ENCODE measurements at places on chromosomes 5 and 9.

- peaks cover 10% of the 10 kb centered on the region for H3K4me1 ChIP-seq
- DNase-seq, result no peak
- H3K27ac ChIP-seq, result no peak overlapping the region
- H3K36me3 ChIP-seq, result no peaks in the 10 kb centered on the region
These were observed 17.7 kb downstream of the GNAQ start for GRCh38 chr9:78013934-78014333.

DNA sequence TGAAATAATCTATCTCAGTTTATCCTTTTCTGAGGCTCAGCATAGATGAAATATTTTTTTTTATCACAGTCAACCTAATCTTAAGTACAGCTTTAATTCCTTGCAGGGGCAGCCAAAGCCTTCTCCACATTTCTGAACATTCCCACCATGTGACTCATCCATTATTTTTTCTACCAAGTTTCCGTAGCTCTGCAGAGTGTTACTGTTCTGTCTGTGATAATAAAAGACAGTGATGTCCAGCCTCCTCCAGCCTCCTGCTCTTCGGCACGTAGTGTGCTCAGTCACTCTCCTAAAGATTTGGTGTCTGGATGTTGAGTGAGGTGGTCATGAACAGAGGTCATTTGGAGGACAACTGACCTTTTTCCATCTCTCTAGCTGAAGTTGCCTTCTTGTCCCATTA, 338.1 kb upstream of the ADAMTS16 start:
- H3K27ac ChIP-seq, result no peak overlapping the region
- H3K4me1 ChIP-seq, result no peaks in the 10 kb centered on the region
- H3K4me3 ChIP-seq, result no peak overlapping the region
- no peak for DNase-seq

DNA sequence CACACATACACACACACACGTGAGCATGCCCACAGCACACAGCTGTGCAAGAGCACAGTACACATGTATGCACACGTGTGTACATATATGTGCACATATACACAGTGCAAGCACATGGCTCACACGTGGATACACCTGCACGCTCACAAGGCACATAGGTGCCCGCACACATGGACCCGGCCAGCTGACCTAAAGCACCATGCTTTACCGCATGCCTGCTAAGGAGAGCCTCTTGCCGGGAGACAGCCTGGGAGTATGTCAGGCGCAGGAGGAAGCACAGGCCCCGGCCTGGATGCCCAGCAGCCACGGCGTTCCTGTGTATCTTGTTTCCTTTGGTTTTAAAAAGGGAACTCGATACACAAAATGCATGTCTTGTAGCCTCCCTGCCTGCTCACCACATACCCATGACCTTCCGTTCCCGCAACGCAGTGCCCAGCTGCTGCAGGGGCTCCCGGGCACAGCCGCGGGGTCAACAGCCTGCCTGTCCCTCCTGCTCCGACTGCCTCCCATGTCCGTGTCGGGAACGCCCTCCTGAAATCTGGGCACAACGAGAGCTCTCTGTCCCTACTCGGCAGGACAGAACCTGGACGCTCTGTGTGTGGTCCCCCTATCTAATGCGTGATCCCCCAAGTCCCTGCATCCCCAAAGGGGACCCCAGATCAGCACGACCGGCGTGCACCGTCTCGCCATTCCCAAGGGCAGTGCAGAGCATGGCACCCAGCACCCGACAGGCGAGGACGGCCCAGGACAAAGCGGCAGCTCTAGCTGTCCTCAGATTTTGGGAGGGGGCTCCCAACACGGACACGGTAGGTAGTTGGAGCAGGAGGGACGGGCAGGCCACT, 3.6 kb downstream of the SLC12A7 start:
- no peaks in the 10 kb centered on the region for H3K4me1 ChIP-seq
- no peak overlapping the region for H3K4me3 ChIP-seq
- H3K27me3 ChIP-seq, result no peaks in the 10 kb centered on the region
- H3K36me3 ChIP-seq, result no peaks in the 10 kb centered on the region

DNA sequence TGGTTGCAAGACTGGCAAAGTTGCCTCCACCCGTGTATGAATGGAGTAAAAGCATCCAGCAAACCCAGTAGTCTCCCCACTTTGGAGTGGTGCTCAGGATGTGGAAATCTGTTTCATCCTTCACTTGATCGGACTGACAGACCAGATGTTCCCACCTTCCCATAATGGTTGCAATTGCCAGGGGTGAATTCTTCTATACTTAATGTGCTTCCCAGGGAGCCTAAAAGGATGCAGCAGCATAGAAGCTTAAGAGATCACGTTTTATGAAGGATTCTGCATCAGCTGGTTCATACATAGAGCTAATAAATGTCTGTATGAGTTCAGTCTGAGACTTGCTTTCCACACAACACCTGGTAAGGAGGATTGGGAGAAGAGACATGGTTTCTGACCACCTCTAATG, 198.8 kb upstream of the S1PR3 start:
- peaks cover 2% of the 10 kb centered on the region for H3K4me1 ChIP-seq
- no peak for DNase-seq

DNA sequence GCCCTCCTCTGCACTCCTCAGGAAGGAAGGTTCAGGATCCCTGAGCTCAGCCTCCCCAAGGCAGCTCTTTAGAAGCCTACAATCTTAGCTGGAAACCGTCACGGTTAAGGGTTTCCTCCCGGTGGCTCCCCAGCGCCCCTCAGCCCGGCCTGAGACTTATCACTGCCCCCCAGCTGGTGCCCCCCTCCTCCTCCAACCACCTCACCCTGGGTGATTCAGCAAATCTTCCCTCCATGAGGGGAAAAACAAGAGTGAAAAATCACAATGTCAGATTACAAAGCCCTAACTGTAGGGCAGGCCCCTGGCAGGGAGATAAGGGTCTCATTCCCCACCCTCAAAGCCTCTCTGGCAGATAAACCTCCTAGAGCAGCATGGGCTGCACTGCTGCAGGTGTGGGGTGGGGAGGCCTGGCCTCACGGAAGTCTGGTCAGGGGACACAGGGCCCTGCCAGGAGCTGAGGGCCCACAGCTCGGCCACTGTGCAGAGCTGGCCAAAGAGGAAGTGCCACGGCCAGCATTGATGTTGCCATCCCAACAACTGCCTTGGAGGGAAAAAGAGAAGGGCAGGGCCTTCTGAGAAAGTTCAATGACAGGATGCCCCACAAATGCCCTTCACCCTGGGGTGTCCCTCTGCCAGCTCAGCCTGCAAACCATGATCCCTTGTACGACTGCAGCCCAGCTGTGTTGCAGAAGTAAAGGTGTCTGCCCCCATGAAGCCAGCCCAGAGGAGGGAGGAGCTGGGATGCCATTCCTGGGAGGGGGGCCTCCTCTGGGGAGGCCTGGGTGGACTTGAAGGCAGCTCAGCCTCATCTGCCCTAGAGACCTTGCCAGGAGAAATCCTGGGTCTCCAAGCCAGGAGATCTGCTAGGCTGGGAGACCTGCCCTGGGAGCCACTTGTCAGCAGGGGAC, 25.9 kb downstream of the GFI1B start:
- H3K4me1 ChIP-seq, result no peaks in the 10 kb centered on the region
- H3K4me3 ChIP-seq, result no peak overlapping the region
- DNase-seq, result no peak
- no peak overlapping the region for H3K27ac ChIP-seq
- H3K27me3 ChIP-seq, result no peaks in the 10 kb centered on the region
